Glomerular endothelial cell (primary cell): ENCODE measurements at places on chromosomes 16 and 17.

DNA sequence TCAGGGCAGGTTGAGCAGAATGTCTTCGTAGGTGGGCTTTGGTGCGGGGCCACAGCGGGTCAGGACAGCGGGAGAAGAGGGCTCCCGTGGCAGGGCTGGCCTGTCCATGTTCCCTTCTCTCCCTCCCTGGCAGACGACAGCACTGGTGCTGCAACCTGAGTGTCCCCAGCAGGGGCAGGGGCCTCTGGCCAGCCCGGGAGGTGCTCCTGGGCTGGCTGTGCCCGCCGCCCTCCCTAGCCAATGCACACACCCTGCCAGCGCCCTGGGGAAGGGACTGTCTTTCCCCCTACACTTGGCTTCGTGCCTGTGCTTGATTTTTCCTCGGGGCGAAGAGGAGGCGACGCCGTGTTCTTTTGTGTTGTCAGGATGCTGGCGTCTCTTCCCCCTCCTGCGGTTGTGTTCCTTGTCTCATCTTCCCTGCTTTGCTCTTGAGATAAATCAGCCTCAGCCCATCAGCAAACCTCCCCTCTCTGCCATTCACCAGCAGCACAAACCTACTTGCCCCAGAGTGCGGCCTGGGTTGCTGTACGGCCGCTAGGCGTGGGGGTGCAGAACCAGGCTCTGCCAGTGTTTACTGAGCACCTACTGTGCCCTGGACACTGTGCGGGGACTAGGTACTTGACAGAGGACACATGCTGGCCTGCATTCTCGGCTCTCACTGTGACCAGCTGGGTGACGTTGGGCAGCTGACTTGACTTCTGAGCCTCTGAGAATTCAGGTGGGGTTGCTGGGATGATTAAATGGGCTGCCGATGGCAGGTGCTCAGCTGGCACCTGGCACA lies 237.3 kb upstream of the CIBAR2 start:
- DNase-seq = no peak

DNA sequence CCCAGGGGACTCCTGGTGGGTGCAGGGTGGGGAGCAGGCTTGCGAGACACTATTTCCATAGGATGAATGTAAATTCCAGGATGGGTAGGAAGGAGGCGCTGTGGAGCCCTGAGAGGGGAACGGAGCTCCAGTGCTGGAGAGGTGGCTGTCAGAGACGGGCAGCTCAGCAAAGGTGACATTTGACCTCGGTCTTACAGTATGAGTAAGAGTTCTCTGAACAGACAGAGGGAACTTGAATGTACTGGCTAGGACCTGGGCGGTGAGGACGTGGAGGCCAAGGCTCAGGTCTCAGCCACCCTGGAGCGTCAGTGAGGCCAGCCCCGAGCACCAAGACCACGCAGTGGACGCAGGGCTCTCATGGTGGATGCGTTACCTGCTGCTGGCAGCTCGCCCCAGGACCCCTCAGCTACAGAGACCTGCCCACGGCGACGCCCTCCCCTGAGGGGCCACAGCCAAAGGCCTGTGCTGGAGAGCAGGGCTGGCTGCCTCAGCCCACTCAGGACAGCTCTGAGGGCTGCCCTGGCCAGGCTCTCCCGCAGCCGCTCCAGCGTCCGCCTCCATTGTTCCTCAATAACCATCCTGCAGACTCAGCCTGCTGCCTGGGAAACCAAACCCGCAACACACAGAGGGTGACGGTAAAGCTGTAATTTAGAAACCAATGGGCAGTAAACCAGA lies 65.9 kb upstream of the TNRC6C start:
- DNase-seq = no peak

DNA sequence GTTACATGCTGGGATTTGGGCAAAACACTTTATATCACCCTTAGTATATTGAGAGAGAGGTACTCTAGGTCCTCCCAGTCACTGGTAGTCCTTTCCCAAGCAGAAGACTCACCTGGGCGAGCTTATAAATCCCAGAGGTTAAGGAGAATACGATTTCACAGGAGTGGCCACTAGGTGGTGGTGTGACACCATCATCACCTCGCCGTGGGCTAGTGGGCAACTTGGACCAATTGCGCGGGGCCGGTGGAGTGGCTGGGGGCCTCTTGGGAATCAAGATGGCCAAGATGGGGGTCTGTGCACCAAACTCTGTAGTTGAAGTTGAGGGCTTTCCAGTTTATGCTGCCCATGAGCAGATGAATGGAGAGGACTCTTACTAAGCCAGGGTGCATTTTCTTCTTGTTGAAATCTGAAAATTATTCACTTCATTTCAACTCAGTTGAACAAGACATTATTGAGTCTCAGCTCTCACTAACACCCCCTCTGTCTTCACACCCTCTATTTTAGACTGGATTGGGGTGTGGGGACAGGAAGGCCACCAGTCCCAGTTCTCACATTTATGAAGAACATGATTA lies 38.2 kb upstream of the PIRT start:
- peak; percentile 5 for DNase-seq

DNA sequence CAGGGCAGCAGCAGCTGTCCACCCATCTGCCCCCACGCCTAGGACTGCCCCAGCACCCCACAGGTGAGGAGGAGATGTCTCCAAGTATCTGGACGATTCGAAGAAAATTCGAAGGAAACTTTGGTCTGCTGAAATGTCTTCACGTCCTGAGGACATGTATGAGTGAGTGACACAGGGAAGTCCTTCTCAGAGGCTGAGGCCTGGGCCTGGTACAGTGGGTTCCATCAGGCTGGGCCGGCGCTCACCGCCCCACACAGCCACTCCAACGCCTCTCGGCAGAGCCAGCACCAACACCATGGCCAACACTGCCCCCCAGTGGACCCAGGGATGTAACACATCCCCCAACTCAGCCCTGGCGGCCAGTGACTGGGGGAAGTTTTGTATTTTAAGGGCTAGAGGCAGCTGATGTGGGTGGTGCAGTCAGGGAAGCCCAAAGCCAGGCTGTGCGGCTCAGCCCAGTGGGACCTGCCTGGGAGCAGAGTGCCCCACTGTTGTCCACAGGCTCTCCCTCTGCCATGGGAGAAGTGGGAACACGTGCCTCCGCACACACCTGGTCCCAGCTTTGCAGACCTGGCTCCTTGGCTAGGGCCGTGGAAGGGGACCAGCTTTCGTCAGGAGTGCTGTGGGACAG lies 55.8 kb upstream of the FASN start:
- peak; percentile 23 for DNase-seq

DNA sequence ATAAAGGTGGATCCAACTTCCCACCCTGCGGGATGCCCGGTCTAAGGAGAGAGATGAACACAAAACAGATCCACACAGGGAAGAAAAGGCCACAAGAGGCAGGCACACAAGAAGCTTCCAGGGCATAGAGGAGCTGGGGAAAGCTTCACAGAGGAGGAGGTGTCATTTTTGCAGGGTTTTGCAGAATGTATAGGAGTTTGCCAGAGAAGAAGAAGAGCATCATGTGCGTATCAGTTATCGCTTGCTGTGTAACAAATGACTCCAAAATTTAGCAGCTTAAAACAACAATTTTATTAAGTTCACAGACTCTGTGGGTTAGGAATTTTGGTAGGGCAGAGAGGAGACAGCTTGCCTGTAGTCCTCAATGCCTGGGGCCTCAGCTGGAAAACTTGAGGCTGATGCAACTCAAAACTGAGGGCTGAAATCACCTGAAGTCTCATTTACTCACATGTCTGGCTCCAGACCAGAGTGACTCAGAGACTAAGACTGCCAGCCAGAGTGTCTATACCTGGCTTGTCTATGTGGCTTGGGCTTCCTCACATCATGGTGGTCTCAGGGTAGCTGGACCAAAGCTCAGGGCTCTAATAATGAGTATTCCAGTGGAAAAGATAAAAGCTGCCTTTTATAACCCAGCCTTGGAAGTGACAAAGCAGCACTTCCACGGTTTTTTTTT lies 33.9 kb upstream of the ZNF423 start:
- DNase-seq = no peak

DNA sequence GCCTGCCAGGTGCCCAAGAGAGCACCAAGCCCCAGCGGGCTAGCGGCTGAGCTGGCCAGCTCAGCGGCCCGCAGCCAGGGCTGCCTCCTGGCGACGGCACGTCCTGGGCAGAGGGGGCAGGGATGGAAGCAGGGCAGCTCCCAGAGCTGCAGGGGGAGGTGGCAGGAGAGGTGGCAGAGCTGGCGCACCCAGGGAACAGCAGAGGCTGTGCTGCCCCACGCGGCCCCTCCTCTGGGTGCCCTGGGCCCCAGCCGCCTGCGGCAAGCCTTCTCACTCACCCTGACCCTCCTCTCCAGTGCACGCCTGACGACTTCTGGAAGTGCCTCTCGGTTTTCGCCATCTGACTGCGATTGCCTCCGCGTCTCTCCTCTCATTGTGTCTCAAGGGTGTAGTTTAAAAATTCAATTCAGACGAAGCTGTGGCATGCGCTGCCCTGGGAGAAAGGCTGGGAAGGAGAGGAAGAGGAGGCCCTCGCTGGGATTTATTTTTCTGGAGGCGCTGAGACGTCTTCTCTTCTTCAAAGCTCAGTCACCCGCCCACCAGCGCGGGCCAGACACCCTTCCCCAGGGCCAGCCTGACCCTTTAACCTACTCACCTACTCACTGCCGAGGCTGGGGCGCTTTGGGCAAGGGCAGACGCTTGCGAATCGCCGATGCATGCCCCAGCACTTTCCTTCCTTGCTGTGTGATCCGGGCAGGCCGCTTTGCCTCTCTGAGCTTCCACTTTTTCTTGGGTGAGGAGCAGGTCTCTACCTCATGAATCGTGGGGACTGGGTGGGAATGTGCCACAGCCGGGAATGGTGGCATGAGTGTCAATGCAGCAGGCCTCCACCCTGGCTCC lies 24.9 kb downstream of the GSE1 start:
- no peak for DNase-seq

GRCh38 chr16:3457434-3458252 lies 14.2 kb downstream of the NAA60 start:
- DNase-seq = no peak

GRCh38 chr17:61230972-61231820 lies 168.4 kb upstream of the TBX2 start:
- no peak for DNase-seq

DNA sequence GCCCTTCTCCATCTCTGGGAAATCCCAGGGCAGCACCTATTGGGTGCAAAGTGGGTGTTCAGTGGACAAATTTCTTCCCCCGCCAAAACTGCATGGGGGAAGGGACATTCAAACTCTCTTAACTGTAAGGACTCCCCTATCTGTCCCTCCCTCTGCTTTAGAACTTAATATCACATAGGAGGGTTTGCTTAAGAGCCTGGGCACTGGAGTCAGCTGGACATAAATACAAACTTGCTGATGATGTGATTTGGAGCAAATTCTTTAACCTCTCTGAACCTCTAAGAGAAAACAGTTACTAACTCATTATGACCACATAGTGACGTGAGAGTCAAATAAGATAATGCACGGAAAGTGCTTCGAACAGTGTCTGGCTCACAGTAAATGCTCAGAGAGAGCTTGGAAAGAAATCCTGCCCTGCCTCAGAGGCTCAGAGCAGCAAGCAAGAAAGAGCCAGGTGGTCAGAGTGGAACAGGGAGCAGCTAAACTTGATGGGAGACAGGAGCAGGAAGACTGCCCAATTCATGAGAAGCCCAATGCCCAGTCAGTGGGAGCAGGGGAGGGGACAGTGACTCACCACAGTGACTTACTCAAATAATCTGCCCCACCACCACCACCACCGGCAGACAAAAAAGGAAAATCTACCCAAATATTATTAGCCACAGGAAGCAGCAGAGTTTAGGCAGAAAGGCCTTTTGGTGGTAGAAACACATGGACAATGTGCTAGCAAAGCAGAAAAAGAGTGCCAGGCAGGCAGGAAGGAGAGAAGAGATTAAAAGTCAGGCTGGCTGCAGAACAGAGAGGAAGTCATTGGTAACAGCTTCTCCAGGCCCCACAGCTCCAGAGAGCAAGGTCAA lies 23.9 kb upstream of the CCL1 start:
- no peak for DNase-seq

DNA sequence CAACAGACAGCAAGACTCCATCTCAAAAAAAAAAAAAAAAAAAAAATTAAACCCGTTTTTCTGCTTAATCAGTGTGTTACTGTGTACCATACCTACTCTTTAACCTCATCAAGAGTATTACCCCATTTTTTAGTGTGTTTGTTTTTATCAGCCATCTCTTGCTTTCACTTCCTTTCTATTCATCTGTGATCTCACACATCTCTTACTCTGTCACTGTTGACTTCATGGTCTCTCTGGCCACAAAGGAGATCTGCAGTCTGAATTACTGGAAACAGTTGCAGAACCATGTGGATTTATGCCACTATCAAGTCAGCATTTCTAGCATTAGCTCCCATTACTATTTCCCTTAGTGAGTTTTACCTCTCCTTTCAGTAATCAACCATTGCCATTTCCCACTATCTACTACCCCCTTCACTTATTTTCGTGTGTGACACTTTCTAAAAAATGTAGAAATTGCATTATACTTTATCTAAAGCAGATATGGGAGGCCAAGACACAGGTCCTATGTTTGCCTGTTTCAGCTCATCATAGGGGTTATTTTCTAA lies 20.1 kb downstream of the NDEL1 start:
- no peak for DNase-seq

- DNase-seq = no peak
Observed at GRCh38 chr17:1196946-1197345, 17.2 kb upstream of the ABR start.

DNA sequence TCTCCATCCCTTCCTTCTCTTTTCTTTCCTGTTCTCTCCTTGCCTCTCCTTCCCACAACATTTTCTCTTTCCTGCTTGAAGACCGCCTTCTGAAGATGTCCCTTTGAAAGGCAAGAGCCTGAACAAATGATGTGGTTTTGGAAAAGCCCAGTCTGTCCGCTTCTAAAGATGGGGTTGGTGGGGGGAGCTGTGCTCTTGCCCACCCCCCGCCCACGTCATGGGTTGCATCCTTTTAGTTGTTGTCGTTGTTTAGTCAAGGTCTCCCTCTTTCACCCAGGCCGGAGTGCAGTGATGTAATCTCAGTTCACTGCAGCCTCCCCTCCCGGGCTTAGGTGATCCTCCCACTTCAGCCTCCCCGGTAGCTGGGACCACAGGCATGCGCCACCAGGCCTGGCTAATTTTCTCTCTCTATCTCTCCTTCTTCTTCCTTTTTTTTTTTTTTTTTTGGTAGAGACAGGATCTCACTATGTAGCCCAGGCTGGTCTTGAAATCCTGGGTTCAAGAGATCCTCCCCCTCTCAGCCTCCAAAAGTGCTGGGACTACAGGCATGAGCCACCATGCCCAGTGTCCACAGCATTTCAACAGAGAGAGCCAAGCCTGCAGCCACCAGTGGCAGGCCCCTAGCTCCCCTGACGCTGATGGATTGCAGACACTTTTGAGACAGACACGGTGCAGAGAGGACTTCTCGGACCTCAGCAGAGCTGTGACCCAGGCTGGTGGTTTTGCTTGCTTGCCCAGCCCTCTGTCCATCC lies 26.0 kb upstream of the CIBAR2 start:
- DNase-seq = no peak

GRCh38 chr17:66392783-66393437 lies 90.5 kb downstream of the PRKCA start:
- no peak for DNase-seq

- DNase-seq = no peak
Observed at GRCh38 chr16:71501547-71501946, 12.4 kb upstream of the ZNF19 start.
